Sigmoid colon (tissue), 7 donors: ENCODE measurements at places on chromosomes 7 and 10. TPM values are rescaled to one million over a fixed set of nuclear protein-coding genes. Genes with fewer than 3 reads are reported as not detected.
A peak's percentile ranks its signal among the peaks of the same experiment; 100 is the strongest.

The NUTM2B gene
- total RNA-seq = not detected

The SLC26A5 gene
- 0.36 TPM for total RNA-seq

DNA sequence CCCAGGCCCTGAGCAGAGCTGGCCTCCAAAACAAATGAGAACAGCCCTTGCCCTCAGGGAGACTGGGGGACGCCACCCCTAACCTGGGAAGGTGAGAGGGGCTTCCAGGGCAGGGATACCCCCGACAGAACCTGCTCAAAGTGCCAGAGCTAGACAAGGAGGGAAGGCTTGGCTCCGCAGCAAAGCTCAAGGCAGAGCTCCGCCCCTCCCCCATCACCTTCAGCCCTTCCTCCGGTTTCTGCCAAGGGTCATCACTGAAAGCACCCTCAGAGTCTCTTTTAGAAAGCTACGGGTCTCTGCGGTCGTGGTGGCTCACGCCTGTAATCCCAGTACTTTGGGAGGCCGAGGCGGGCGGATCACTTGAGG, 73.4 kb upstream of the CUX1 start:
- no peak overlapping the region for H3K4me3 ChIP-seq
- H3K27me3 ChIP-seq = peaks cover 3% of the 10 kb centered on the region
- H3K27ac ChIP-seq = no peak overlapping the region
- no peak for DNase-seq
- H3K36me3 ChIP-seq = no peaks in the 10 kb centered on the region

DNA sequence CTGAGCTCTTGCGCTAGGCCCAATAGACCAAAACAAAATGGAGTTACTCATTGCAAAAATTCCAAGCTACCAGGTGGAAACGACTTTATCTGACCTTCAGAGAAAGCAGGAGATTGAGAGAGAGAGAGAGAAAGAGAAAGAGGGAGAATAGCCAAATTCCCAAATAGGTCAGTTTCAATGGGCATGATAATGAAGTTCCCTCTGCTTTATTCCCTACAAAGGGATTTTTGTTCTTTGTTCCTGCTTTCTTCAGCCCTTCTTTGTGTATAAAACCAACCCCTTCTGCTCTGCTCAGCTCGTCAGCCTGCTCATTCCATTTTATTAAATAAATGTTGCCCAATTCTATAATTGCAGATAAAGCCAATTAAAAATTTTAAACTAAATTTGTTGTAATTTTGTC, 45.0 kb upstream of the GPR37 start:
- no peaks in the 10 kb centered on the region for H3K4me1 ChIP-seq
- H3K4me3 ChIP-seq = no peak overlapping the region
- no peak overlapping the region for H3K27ac ChIP-seq
- no peaks in the 10 kb centered on the region for H3K27me3 ChIP-seq
- no peak for DNase-seq

DNA sequence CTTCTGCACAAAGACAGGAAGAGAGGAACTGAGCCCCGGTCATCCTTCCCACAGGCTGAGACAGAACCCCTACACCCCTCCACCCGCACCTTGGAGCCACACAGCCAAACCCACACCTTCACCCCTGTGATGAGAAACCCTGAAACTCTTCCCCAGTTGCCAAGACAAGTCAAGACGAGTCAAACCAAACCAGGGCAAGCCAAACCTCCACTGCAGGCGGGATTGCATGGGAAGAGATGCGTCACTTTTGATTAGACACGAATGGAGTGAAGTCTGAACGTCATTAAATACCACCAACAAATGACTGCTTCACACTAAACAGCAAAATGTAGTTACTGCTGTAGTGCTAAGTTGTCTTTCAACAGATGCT, 73.8 kb downstream of the PRPF18 start:
- no peaks in the 10 kb centered on the region for H3K27me3 ChIP-seq
- H3K4me1 ChIP-seq = peaks cover 15% of the 10 kb centered on the region
- H3K36me3 ChIP-seq = peaks cover 8% of the 10 kb centered on the region
- peak overlapping the region; percentile 73 for H3K27ac ChIP-seq

GRCh38 chr10:26365681-26366358, 72.3 kb upstream of the APBB1IP start:
- no peak for DNase-seq
- no peaks in the 10 kb centered on the region for H3K4me1 ChIP-seq
- H3K4me3 ChIP-seq = no peak overlapping the region
- no peaks in the 10 kb centered on the region for H3K27me3 ChIP-seq
- no peak overlapping the region for H3K27ac ChIP-seq

DNA sequence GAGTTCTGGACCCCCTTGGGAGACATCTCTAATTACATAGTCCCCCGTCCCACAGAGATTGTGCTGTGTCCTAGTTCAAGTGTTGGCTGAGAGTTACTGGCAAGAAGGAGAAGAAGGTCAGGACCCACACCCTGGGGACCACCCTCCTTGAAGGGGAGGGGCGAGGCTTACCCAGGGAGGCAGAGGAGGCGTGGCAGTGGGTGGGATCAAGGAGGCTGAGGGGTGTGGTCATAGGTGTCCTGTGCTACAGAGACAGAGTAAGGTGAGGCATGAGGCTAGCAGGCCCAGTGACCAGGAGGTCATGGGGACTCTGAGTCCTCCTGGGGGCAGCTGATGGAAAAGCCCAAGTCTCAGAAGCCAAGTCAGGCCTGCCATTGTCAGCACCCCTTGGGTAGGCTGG, 29.4 kb upstream of the ADCYAP1R1 start:
- H3K27ac ChIP-seq = no peak overlapping the region
- no peak overlapping the region for H3K4me3 ChIP-seq
- no peak for DNase-seq
- no peaks in the 10 kb centered on the region for H3K27me3 ChIP-seq
- H3K36me3 ChIP-seq = no peaks in the 10 kb centered on the region
- no peaks in the 10 kb centered on the region for H3K4me1 ChIP-seq

DNA sequence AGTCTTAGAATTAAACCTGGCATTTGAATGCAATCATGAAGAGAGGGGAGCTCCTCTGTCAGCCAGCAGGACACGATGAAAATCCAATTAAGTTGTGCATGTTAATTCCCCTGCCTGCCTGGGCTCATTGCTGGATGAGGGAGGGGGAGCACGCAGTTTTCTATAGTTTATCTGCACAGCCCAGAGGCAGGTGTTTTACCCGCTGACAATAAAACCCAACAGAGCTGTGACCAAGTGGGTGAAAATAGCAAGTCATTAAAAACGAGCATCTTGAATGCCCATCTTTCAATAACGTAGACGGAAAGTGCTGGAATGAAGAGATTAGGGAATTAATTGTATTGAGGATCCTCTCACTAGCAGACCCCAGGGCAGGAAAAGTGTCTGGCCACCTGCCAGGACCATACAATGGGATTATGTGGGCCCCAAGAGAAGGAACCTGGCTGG, 100.1 kb upstream of the FAM20C start:
- H3K27ac ChIP-seq = no peak overlapping the region
- no peak for DNase-seq
- H3K4me1 ChIP-seq = peaks cover 43% of the 10 kb centered on the region

- no peak for DNase-seq
- no peak overlapping the region for H3K27ac ChIP-seq
- H3K36me3 ChIP-seq = peaks cover 99% of the 10 kb centered on the region
- no peaks in the 10 kb centered on the region for H3K4me1 ChIP-seq
Measured at GRCh38 chr10:70212277-70212676, 21.0 kb downstream of the PPA1 start.

DNA sequence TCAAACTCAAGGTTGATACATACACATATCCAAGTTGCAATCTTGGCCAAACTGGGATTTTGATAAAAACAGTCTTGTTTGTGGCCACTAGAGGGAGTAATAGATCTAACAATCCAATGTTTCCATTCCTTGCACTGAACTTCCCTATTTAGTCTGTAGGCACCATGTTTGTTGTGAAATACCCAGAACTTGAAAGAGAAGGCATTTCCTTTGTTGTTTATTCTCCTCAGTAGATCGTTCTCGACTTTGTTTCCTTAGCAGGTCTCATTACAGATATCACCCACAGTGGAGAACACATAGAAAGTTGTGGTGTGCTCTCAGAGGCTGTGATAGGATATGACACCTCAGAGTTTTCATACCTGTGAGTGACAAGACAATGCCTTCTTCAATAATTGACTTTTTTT, 70.3 kb upstream of the MXI1 start:
- DNase-seq = no peak
- peaks cover 6% of the 10 kb centered on the region for H3K4me1 ChIP-seq
- H3K4me3 ChIP-seq = no peak overlapping the region
- no peaks in the 10 kb centered on the region for H3K36me3 ChIP-seq
- no peaks in the 10 kb centered on the region for H3K27me3 ChIP-seq
